HAP-1 (cell line): ENCODE measurements at places on chromosomes 13 and 19.

- DNase-seq, result peak; percentile 64
Observed at GRCh38 chr13:51451467-51452360, 1.1 kb downstream of the INTS6 start.

GRCh38 chr19:29302002-29302928 is 89.3 kb upstream of the UQCRFS1 start:
- no peak for DNase-seq

DNA sequence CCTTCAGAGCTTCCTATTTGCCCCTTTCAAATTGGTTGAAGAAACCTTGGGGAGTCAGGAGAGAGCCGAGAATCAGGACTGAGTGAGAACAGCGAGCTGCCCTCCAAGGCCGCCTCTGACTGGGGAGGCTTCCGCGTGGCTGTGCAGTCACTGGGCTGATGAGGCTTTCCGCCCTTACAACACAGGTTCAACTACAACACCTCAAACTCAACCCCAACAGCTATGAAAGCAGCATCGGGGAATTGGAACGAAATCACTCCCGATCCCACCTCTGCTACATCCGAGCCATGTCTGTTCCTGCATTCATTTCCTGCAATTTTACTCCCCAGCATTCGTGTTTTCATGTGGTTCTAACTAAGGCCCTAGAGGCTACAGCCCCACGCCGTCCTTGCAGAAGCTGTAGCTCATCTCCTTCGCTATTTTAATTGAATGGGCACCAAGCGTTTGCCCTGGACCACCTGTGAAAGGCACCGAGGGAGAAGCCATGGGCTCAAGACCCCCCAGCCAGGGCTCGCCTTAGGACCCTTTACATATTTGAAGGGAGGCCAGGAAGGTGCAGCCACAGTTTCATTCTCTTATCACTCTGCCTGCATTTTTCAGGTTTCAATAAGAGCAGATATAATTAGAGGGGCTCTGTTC is 12.3 kb upstream of the RASA3 start:
- DNase-seq, result peak; percentile 1

- DNase-seq, result no peak
Observed at GRCh38 chr13:98749501-98749900, 3.0 kb downstream of the SLC15A1 start.

DNA sequence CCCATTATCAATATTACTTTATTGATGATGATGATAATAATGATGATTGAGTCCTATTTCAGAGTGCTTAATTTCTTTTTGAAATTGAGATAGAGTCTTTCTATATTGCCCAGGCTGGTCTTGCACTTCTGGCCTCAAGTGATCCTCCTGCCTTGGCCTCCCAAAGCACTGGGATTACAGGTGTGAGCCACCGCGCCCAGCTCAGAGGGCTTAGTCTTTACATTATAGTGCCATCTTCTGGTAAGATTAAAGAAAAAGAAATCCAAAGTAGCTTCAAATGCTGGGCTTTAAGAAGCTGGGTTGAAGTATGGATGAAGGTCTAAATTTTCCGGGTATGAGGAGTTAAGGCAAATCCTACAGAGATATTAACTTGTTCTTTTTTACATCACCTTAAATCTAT is 3.4 kb upstream of the ZNF333 start:
- peak; percentile 16 for DNase-seq
